ENCODE measurements at places on chromosomes 7 and 10. TPM values are rescaled to one million over a fixed set of nuclear protein-coding genes. Genes with fewer than 3 reads are reported as not detected.

NODAL gene
- not detected for total RNA-seq

MEPCE gene
- 25.8 TPM for total RNA-seq

ADRA2A gene
- total RNA-seq, result not detected

GIMAP7 gene
- not detected for total RNA-seq

Measured in H4 (cell line).